ENCODE measurements at places on chromosomes 13 and 19.

GRCh38 chr13:51004918-51005460 lies 95.4 kb downstream of the RNASEH2B start:
- no peak for DNase-seq

DNA sequence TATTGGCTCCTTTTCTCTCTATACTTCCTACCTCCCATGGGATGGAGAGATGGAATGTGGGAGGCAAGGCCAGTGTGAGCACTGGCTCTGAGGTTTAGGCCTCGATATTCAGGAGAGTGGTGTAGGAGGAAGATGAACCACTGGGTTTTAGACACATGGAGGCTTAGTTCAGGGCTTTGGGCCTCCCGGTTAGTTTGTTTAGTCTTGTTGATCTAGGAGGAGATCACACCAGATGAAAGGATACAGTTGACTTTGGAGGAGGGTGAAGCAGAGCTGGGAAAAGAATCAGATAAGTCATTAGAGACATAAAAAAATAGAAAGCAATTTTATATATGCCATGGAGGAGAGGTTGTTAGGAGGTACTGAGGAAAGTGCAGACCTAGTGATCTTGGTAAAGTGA lies 30.9 kb downstream of the RNASEH2B start:
- DNase-seq, result no peak

- no peak for DNase-seq
These were observed at the start of gene PNMA8A for GRCh38 chr19:46471116-46471733. Gene PNMA8A, minus strand, starts transcription at chr19:46471563. Its CDS starts 528 bp downstream, at chr19:46471035.

GRCh38 chr19:6415591-6416190 lies 8.9 kb downstream of the KHSRP start:
- DNase-seq, result no peak

DNA sequence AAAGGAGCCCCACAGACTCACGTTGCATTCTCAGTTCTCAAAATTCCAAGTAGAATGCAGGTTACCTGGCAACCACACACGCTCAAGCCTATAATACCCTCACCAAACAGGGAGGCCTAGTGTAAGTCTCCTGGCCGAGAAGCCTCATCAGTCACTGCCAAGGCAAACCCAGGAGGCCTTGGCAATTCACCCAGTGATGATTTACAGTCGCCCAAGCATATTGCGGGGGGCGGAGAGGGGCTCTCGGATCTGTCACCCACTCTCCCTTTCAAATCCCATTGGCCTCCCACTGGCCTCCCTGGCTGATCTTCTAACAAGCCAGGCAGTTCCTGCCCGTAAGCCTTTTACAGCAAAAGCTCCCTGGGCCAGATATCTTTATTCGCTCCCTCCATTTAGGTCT lies 1.1 kb downstream of the AKAP8L start:
- no peak for DNase-seq

GRCh38 chr13:72694314-72694713 lies 33.1 kb downstream of the MZT1 start:
- DNase-seq, result no peak

GRCh38 chr13:41568143-41568971 lies 111.0 kb downstream of the RGCC start:
- no peak for DNase-seq
